ENCODE measurements at places on chromosomes 4 and X. TPM values are rescaled to one million over a fixed set of nuclear protein-coding genes. Genes with fewer than 3 reads are reported as not detected.

The PCDH7 gene
- total RNA-seq = 2.8 TPM

The ATP2B3 gene
- 1.2 TPM for total RNA-seq

The BRCC3 gene
- 2.8 TPM for total RNA-seq

The RHOXF1 gene
- 35.0 TPM for total RNA-seq

The SSX2B gene
- total RNA-seq = 37.5 TPM

The AMMECR1 gene
- 5.4 TPM for total RNA-seq

The ADGRG2 gene
- 5.8 TPM for total RNA-seq

The SCRG1 gene
- total RNA-seq = 22.9 TPM

The PRRG3 gene
- total RNA-seq = 0.94 TPM

The NDNF gene
- 3.3 TPM for total RNA-seq

The RGN gene
- total RNA-seq = 8.1 TPM

The EMCN gene
- total RNA-seq = 7.4 TPM

The STBD1 gene
- total RNA-seq = 4.6 TPM

The NUDT9 gene
- 28.4 TPM for total RNA-seq

The CXCL9 gene
- 3.9 TPM for total RNA-seq

The SLC49A3 gene
- total RNA-seq = 7.3 TPM

The TNIP3 gene
- 1.1 TPM for total RNA-seq

The GPR173 gene
- 2.8 TPM for total RNA-seq

The CT83 gene
- 61.7 TPM for total RNA-seq

The GLRA2 gene
- not detected for total RNA-seq

The CHRDL1 gene
- total RNA-seq = 8.4 TPM

The KLHL34 gene
- total RNA-seq = 0.31 TPM

The SSX4B gene
- total RNA-seq = not detected

The PDZD11 gene
- total RNA-seq = 24.2 TPM

The TMEM154 gene
- 0.56 TPM for total RNA-seq

The LDOC1 gene
- total RNA-seq = 9.0 TPM

The TAF7L gene
- 86.0 TPM for total RNA-seq

The FDCSP gene
- total RNA-seq = not detected

The SPANXB1 gene
- 49.4 TPM for total RNA-seq

The SH3BGRL gene
- total RNA-seq = 158 TPM

The CLDN34 gene
- 1.2 TPM for total RNA-seq

The JCHAIN gene
- not detected for total RNA-seq

The EPHA5 gene
- total RNA-seq = 1.4 TPM

The MFAP3L gene
- 78.6 TPM for total RNA-seq

The NUDT10 gene
- 175 TPM for total RNA-seq

The GDPD2 gene
- total RNA-seq = not detected

The AKAP14 gene
- 24.0 TPM for total RNA-seq

The FAM200B gene
- 48.9 TPM for total RNA-seq

The GUCY2F gene
- 0.56 TPM for total RNA-seq

The SPANXN4 gene
- total RNA-seq = 1.4 TPM

The TSPAN7 gene
- total RNA-seq = 5.7 TPM

The DOK7 gene
- total RNA-seq = 22.9 TPM

Data from testis (tissue), 5 donors.